ENCODE measurements at places on chromosomes 7 and 10. TPM values are rescaled to one million over a fixed set of nuclear protein-coding genes. Genes with fewer than 3 reads are reported as not detected.

The EIF3A gene
- 122 TPM for total RNA-seq

The GRID2IP gene
- 0.47 TPM for total RNA-seq

The ACBD7 gene
- total RNA-seq, result not detected

The HOGA1 gene
- not detected for total RNA-seq

The PSTK gene
- 4.7 TPM for total RNA-seq

The RADIL gene
- total RNA-seq, result not detected

The ELFN1 gene
- total RNA-seq, result 0.12 TPM

The ASB10 gene
- not detected for total RNA-seq

The PON1 gene
- total RNA-seq, result not detected

The GALNT17 gene
- total RNA-seq, result not detected

The ACTR1A gene
- 60.0 TPM for total RNA-seq

The GBF1 gene
- 44.7 TPM for total RNA-seq

The TRIM8 gene
- total RNA-seq, result 68.4 TPM

The SEC61G gene
- total RNA-seq, result 73.9 TPM

The MUC3A gene
- not detected for total RNA-seq

DNA sequence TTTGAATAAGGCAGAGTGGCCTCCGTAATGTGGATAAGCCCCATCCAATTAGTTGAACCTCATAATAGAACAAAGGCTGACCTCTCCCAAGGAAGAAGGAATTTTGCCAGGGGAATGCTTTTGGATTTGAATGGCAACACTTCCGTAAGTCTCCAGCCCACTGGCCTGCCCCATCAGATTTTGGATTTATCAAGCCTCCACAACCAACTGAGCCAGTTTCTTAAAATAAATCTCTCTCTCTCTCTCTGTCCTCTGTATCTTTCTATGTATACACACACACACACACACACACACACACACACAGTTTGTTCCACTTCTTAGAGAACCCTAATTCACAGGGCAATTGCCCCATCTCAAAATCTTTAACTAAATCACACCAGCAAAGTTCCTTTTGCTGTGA is 100.9 kb upstream of the CAV2 start:
- no peak for DNase-seq

DNA sequence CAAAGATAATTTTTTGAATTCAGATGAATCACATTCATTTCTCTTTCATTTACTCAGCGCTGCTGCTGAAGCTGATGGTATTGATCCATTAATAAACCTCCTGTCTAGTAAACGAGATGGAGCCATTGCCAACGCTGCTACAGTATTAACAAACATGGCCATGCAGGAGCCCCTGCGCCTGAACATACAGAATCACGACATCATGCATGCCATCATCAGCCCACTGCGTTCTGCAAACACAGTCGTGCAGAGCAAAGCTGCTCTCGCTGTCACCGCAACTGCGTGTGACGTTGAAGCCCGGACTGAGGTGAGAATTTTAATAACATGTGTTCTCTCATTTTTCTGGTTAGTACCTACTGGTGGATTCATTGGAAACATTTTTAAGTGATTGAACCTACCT is 70.2 kb downstream of the ARMC3 start:
- DNase-seq, result no peak

DNA sequence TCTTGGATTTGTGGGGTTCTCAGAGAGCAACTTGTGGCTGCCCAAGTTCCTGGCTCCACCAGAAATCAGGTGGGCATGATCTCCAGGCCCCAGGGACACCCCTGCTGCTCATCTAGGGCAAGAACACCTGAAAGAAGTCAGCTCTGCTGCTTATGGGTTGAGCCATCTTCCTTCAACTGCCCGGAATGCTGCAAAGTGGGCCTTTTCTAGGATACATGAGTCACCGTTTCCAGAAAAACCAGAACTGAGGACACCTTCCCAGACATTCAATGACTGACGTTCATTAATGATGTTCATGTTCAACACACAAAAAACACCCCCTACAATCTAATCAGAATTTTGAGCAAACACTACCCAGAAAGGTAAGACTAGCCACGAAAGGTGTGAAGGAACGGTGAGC is 98.0 kb downstream of the MAD1L1 start:
- DNase-seq, result no peak

- DNase-seq, result no peak
These were observed 92.5 kb upstream of the VIPR2 start for GRCh38 chr7:159237022-159237653.

DNA sequence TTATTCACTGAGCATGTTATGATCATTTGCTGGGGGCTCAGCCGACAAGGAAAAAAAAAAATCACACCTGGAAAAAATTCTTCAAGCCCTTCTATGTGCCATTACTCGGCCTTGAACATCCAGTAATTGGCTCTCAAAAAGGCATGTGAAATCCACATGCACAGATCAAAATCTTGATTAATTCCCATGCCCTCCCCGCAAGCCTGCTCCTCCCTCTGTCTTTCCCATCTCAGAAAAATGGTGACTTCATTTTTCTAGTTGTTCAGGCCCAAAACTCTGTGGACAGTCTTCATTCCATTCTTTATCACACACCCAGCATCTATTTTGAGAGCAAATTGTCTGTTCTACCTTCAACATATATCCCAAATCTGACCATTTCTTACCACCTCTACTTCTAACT is 91.2 kb upstream of the FRMD4A start:
- DNase-seq, result no peak

DNA sequence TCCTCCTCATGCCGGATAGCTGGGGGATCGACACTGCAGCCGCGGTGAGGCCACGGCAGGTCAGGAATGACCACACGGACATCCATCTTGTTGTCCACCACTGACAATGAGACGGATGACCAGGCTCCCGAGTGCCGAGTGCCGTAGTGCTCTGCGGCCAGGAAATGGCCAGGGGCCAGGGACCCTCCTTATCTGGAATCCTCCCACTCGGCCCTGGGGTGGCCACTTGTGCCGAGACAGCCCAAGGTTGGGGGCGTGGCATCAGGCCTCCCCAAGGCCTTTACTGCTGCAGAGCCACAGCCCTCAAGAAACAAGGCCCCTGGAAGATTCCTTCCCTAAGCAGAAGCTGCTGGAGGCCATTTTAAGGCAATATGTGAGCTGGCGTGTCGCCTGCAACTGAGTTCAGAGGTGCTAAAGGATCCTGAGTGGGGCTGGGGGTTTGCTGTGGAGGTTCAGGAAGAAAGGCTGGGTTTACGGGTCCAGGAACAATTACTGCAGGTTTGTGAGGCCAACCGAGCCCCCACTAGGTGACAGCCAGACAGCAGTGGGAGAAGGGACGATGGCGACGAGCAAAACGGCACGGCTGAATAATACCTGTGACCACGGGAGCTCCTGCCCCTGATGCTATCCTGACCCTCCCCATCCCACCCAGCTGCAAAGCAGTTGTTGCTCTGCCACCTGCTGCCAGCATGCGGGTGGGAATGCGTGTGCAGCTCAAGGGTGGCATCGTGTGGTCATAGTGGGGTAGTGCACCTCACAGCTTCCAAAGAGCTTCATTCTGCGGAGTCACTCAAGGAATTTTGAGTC is 31.6 kb upstream of the LEP start:
- DNase-seq, result peak; percentile 63

DNA sequence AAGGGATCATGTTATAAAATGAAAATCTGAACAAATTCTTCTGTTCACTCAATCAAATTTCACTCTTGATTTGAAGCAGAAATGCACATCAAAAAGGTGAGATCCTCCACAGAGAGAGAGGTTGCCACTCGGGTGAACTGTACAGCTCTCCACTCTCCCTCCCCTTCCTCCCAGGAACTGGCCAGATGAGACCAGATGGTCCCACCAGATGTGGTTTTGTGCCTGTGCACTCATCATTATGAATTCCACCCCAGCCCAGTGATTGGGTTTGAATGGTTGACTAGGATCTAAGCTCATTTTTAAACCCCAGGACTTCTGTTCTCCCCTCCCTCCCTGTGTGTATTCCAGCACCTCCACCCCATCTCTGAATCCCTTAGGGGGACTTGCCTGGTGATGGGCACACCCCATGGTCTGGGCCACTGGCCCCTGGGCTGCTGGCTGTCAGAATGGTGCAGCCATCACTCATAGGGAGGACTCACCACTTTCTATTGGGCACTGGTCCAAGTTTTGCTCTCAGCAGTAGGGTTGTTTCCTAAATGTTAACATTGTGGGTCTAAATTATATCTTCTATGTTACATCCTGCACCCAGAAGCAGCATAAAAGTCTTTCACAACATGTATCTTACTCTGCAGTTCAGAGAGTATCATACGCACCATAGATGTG is 393.1 kb downstream of the TNS3 start:
- no peak for DNase-seq

DNA sequence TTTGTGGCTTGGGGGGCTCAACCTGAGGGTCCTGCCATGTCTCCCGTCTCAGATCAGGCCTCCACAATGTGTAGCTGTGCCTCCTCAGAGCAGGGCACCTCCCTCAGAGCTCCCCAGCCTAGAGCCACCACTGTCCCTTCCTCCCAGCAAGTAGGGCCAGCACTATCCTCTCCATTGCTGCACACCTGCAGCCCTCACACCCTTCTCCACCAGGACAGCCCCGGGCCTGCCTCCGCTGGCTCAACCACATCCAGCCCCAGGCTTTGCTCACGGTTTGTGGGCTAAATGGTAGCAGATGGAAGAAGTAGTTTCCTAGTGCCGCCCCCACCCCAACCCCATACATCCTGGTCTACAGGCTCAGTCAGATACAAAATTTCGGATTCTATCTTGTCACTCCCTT is 10.1 kb downstream of the NFKB2 start:
- no peak for DNase-seq

DNA sequence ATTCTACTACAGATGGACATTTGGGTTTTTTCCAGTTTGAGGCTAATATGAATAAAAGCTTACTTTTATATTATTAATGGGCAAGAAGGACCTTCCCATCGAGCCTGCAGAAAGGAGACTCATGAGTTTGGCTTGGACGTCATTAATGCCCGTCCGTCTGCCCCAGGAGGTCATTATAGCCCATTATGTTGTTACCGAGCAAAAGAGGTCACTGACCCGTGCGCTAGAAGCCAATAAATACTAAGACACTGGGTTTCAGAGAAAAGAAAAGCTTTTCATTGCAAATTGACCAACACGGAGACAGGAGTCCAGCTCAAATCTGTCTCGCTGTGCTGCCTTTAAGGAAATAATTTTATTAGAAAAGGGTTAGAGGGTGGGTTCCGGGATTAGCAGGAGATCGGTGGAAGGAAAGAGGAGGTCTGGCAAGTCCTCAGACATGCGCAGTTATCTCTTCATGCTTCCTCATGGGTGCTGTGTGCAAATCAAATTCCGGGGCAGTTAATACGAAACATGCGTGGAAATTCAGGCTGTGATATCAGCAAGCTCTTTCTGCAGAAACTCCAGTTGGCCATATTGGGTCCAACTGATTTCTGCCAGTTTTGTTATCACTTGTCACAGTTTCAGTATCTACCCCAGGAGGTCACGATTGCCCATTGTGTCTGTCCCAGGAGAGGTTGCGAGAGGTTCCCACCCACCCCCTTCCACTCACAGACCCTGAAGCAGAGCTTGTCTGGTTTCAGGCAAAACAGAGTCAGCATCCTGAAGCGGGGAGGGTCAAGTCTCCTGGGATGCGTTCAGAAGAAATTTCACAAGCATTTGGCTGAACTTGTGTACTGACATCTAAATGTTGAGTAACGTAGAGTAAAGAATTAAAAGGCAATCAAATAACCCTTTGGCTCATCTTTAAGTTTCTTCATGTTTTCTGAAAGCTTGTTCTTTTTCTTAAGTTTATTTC is 1.1 kb upstream of the GALNTL5 start:
- no peak for DNase-seq

DNA sequence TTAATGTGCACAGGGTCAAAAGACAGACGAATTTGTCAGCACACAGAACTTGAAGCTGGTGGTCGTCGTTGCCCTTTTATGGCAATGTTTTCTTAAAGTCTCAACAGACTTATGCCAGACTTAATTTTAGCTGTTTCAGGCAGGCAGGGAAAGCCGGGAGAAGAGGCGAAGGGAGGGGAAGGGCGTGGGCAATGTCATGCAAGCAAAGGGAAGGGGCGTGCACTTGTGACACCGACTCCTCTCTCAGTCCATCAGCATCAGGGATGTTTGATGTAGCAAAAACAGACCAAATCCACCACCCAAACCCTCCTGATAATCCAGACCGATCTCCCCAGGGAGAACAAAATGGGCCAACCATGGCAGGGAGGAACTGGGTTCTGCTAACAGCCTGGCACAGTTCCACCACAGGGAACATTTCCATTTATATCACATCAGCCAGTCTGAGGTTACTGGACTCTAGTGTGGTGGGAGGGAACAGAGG is 118.1 kb upstream of the RHEB start:
- no peak for DNase-seq

- peak; percentile 13 for DNase-seq
These were observed 43.0 kb downstream of the ZMYND11 start for GRCh38 chr10:178208-178607.

DNA sequence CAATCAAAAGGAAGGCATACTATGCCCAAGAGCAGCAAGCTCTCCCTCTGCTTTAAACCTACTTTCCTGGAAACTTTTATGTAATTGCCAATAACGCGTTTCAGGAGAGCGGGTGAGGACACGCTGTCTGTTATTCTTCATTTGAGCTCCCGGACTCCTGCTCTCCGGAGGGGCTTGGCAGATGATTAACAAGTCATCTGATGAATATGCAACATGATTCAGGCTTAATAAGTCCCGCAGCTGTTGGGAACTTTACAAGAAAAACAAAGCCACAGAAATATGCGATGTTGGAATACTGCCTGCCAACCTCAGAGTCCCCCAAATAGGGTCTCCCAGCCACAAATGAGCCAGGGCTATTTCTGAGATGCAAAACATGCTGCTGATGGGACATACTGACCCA is 348.0 kb downstream of the GPAM start:
- no peak for DNase-seq

GRCh38 chr7:111439977-111440376 is 122.3 kb downstream of the IMMP2L start:
- DNase-seq, result no peak

- no peak for DNase-seq
These were observed 9.0 kb downstream of the RPEL1 start for GRCh38 chr10:103254538-103255325.

DNA sequence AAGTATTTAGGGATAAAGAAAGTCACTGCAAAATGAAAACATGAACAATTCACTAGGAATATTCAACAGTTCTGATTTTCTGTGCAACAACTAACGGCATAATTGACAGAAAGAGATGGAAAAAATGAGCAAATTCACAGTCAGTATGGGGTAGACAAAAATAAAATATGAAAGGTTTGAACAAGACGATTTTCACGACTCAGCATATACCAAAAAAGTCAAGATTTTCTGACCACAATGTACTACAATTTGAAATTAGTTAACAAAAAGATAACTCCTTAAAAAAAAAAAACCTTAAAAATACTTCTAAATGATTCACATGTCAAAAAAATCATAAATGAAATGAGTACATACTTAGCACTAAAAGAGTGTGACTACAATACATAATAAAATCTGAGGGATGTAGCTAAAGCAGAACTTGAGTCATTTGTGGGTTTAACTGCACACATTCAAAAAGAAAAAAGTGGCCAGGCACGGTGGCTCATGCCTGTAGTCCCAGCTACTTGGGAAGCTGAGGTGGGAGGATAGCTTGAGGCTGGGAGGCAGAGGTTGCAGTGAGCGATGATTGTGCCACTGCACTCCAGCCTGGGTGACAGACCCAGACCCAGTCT is 22.6 kb upstream of the MTURN start:
- DNase-seq, result no peak

GRCh38 chr10:101054351-101054750 is 7.4 kb upstream of the KAZALD1 start:
- no peak for DNase-seq

Measured in CD4-positive, alpha-beta memory T cell (primary cell).